ENCODE measurements at places on chromosomes 12 and 14. TPM values are rescaled to one million over a fixed set of nuclear protein-coding genes. Genes with fewer than 3 reads are reported as not detected.

SIX1 gene
- 79.8 TPM for polyA plus RNA-seq

DTX1 gene
- 3.2 TPM for polyA plus RNA-seq

CTDSP2 gene
- polyA plus RNA-seq = 213 TPM

KRT78 gene
- 0.08 TPM for polyA plus RNA-seq

CDKL1 gene
- polyA plus RNA-seq = 4.4 TPM

ESPL1 gene
- 6.0 TPM for polyA plus RNA-seq

USP44 gene
- polyA plus RNA-seq = 0.91 TPM

ACOT6 gene
- not detected for polyA plus RNA-seq

PAX9 gene
- polyA plus RNA-seq = 4.3 TPM

MED13L gene
- 66.0 TPM for polyA plus RNA-seq

CHGA gene
- polyA plus RNA-seq = 0.75 TPM

RAB3IP gene
- 9.9 TPM for polyA plus RNA-seq

CABP1 gene
- polyA plus RNA-seq = not detected

LRP1-AS gene
- polyA plus RNA-seq = 0.98 TPM

CMA1 gene
- polyA plus RNA-seq = not detected

SCYL2 gene
- polyA plus RNA-seq = 43.4 TPM

SOAT2 gene
- 0.21 TPM for polyA plus RNA-seq

OAS2 gene
- 3.0 TPM for polyA plus RNA-seq

TNFAIP2 gene
- polyA plus RNA-seq = 40.1 TPM

PPP4R4 gene
- not detected for polyA plus RNA-seq

PELI2 gene
- 4.6 TPM for polyA plus RNA-seq

CRIP2 gene
- polyA plus RNA-seq = 277 TPM

CAPZA3 gene
- not detected for polyA plus RNA-seq

MYH7 gene
- polyA plus RNA-seq = 1,002 TPM

ORAI1 gene
- 39.0 TPM for polyA plus RNA-seq

SDR9C7 gene
- 0.24 TPM for polyA plus RNA-seq

SLC17A8 gene
- polyA plus RNA-seq = 0.09 TPM

Data from muscle of arm (tissue), 14 donors.